Activated CD4-positive, alpha-beta T cell treated with anti-CD3 and anti-CD28 coated beads, Interleukin-10, Interleukin-2, amounts not matched to agents 100 ng/mL and 50 ng/mL, durations not matched to agents 16 hours and 8 hours (primary cell): ENCODE measurements at places on chromosomes 12 and 14.

DNA sequence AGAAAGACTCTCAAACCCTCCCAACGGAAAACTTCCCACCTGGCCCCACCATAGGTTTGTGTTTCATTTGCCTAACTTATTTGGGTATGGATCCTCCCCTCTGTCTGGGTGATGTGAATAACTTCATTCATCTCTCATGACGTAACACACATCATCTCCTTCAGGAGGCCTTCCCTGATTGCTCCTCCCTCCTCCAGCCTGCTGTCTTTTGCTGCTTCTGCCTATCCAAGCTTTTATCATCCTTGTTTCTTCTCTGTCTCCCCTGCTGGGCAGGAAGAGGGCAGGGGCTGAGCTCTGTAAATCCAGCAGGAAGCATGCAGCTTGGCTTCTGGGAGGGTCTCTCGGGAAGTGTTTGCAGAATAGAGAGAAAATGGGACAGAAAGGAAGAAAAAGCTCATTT is 766.0 kb upstream of the TBX3 start:
- no peak for DNase-seq

DNA sequence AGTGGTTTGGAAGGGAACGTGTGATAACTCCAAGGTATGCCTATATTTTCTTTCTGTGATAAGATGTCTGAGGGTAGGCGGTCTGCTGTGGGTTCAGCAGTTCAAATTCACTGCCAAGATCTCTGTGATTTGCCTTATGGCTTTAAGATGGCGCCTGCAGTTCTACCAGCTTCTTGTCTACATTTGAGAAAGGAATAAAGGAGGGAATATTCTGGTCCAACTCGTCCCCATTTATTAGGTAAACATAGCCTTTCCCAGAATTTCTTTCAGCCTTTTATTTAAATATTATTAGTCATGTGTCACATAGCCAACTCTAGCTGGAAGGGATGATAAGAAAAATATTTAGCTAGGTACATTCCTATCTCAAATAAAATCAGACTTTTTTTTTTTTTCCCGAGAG is 48.8 kb downstream of the KCNJ8 start:
- DNase-seq: no peak

DNA sequence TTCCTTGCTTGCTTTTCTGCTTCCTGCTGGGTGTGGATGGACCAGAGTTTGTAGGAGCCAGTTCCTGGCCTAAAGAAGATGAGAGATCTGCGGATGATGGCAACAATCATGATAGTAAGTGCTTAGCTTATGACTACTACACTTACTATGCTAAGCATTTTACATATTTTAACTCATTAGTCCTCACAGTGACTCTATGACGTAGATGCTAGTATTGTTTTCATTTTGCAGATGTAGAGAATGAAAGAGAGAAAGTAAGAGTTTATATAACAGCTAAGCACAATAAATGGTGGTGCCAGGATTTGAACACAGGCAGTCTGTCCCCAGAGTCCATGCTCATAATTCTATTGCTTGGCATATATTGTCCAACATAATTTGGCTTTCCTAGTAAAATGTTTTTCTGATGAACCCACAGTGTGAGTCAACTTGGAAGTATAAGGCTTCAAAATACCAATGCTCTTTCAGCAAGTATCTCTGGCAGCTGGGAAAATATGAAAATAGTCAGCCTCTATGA is 363.2 kb upstream of the DDHD1 start:
- no peak for DNase-seq

DNA sequence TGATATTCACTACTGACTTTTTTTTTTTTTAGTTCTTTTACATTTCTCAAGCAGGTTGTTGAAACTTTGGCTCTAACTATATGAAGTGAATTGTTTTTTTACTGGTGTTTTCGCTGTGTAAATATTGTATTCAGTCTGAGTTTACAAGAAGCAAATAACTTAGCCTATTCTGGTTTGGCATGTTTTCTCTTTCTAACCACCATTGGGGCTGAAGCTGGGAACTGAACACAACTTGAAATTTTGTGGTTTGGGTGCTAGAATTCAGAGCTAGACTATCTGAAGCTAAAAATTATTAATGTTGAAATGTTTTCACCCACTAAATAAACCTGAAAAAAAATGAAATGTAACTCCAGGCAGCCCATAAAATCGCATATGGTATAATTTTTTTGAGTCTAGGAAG is 37.2 kb downstream of the RAD51B start:
- no peak for DNase-seq

DNA sequence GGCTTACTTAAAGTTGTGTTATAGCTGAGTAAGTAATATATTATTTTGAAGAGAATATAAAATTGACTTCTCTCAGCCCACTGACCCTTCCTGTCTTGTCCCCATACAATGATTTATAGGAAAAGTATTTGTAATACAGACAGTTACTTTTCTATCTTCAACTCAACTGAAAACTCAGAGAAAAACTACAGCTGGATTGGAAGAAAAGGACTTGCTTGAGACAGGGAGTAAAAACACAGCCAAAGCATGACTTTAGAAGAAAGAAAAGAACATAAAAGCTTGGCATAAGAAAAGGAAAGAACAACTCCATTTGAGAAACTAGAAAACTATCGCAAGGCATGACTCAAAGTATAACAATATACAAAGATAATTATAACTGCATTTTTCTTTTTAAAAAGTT is 57.5 kb downstream of the MSRB3 start:
- no peak for DNase-seq
